ENCODE measurements at places on chromosomes 2 and 18.

GRCh38 chr2:174866421-174866820 lies 102.1 kb upstream of the CHRNA1 start:
- no peak for DNase-seq

DNA sequence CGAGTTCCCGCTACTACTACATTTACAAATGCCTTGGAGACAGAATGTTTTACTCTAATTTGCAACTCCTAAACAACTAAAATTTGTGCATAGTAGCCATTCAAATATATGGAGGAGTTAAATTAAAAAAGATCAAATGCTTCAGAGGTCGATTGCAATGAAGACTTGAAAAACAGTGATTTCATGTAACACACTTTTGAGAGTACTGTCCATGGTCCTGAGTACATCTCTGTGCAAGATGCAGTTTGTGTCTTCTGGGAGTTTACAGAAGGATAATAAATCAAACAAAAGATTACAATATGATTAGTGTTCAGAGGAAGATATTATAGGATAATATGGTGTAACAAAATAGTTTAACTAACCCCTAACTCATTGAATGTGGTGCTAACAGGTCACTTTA lies 894.7 kb downstream of the TMEM182 start:
- no peak for DNase-seq

DNA sequence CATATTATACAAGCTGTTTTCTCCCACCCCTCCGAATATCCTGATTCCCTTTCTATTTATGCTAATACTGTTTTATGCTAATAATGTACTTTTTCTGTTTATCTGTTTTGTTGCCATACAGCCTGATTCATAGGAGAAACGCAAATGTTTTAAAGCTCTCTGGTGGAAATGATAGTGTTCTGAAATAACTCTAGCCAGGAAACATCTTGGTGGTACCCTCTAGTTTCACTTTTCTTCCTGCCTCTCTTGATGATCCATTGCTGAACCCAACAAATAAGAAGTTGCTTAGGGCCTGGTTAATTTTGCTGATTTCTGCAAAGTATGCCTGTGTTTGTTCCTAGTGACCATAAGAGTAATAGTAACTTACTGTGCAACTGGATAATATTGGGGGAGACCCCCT lies 148.4 kb upstream of the KCTD1 start:
- DNase-seq: no peak

- DNase-seq: no peak
Observed at GRCh38 chr2:169464882-169465281, 14.4 kb upstream of the BBS5 start.

DNA sequence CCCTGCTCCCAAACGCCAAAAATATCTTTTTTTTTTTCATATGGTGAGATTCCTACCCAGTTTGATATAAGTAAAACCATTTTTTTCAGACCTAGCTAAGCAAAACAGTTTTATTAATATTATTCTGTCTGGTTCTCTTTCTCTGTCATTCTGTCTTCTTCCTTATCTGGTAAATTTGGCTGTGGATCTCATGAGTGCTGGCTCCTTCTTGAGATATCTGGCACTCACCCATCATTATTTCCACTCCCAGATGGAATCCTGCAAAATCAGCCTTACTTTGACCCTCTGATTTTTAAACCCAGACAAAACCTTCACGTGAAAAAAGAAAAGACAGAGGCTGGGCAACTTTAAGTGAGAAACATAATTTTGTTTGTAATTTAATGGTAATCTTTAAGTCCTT lies 373.6 kb downstream of the NYAP2 start:
- DNase-seq: no peak

- no peak for DNase-seq
Observed at GRCh38 chr2:64976276-64976675, 12.9 kb upstream of the SLC1A4 start.

- DNase-seq: no peak
Observed at GRCh38 chr2:181937473-181937872, 45.9 kb downstream of the ITPRID2 start.

DNA sequence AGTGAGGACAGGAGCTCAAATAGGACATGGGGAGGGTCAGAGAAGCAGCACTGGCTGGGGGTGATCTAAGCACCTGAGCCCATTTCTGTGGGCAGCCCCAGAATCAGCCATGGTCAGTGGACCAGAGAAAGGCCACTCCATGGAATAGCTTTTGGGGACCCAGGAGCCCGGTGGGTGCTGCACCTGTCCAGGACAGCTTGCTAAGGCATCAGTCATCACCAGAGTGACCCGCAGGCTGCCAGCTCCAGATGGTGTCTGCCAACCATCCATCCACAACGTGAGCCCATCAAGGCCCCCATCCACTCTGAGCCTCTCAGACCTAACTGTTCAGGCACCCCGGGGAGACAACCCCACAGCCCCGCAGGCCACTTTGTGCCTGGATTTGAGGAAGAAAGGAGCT lies 23.6 kb upstream of the COL6A3 start:
- no peak for DNase-seq

GRCh38 chr2:37987098-37987775 lies 62.1 kb downstream of the RMDN2 start:
- no peak for DNase-seq

- no peak for DNase-seq
Observed at GRCh38 chr2:2233171-2233826, 97.8 kb downstream of the MYT1L start.

DNA sequence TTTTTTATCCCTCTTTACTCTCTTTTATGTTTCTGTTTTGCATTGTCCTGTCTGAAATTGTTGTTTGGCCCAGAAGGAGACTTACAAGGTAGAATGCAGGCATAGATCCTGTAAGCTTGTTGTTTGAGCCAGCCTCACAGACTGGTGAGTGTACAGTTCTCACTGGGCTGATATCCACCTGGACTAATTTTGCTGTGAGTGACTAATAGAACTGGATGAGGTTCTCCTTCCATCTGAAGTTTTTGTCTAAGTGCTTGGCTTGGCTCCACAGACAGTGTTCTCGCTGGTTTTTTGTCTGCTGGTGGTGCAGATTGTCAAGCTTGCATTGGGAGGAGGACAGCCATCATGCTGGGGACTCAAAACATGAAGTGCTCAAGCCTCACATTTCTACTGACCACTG lies 495.7 kb downstream of the TSN start:
- no peak for DNase-seq

DNA sequence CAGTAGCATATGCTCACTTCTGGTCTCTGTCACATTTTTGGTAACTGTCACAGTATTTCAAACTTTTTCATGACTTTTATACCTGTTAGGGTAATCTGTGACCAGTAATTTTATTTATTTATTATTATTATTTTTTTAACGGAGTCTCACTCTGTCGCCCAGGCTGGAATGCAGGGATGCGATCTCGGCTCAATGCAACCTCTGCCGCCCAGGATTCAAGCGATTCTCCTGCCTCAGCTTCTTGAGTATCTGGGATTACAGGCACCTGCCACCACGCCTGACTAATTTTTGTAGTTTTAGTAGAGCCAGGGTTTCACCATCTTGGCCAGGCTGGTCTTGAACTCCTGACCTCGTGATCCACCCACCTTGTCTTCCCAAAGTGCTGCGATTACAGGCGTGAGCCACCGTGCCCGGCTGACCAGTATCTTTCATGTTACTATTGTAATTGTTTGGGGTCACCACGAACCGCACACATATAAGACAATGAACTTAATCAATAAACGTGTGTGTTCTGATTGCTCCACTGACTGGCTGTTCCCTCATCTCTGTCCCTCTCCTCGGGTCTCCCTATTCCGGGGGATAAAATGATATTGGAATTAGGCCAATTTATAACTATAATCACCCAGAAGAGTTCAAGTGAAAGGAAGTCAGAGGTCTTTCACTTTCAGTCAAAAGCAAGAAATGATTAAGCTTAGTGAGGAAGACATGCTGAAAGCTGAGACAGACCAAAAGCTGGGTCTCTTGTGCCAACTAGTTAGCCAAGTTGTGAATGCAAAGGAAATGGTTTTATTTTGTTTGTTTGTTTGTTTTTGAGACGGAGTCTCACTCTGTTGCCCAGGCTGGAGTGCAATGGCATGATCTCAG lies 22.9 kb downstream of the TGIF1 start:
- DNase-seq: no peak

DNA sequence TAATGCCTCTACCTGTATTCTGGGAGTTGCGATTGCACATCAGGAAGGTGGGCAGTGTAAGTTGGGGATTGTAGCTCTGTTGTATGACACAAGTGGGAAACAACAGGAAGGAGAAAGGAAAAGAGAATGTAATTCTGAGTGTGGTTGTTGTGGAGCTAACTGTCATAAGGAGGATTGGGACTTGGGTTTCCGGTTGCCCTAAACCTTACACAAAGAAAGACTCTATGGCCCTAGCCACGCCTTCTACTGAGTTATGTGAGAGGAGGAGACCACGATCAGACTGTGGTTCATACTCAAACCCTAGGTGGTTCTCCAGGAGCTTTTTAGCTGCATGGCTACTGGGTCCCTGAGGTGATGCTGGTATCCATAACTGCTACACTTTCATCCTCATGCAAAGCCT lies 86.5 kb downstream of the TANC1 start:
- no peak for DNase-seq

- DNase-seq: no peak
Observed at GRCh38 chr2:168969865-168970264, 61.3 kb downstream of the ABCB11 start.

DNA sequence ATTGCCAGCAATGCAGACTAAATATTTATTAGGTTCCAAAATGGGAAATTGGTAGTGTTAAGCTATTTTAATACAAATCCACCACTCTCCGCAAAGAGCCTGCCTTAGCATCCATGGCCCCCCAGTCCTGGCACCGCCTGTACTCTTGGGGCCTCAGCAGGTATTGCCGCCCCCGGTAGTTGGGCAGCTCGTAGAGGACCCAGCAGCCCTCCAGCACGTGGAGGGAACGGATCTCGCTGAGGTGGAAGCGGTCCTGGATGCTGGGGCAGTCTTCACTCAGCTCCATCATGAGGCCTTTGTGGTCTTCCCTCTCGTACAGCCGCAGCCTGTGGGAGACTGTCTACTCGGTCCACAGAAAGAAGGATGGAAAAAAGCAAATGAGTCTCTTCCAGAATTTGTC lies 1.5 kb downstream of the CRYGC start:
- no peak for DNase-seq

- no peak for DNase-seq
Observed at GRCh38 chr2:12661489-12661888, 55.2 kb upstream of the TRIB2 start.

DNA sequence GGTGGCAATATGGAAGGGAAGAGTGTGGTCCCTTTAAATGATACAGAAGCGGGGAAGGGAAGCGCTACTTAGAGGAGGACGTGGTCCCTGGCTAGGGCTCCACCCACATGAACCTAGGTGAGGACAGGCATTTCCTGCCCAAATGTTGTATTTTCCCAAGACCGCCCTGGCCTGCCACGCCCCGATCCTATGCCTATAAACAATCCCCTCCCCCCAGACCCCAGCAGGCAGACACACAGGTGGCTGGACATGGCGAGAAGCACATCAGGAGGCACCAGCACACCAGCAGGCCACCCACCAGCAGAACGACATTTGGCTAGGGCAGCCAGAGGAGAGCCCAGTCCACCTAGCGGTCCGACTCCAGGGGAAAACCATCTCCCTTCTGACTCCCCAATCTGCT lies 47.2 kb downstream of the METTL8 start:
- DNase-seq: no peak
